Fibroblast of the aortic adventitia (primary cell): ENCODE measurements at places on chromosomes 16 and 17. TPM values are rescaled to one million over a fixed set of nuclear protein-coding genes. Genes with fewer than 3 reads are reported as not detected.

- DNase-seq: peak; percentile 93
These were observed 55.4 kb downstream of the TNRC6C start for GRCh38 chr17:78013683-78014467.

Gene SCARF1
- 0.90 and 1.3 TPM in 2 replicates for total RNA-seq

DNA sequence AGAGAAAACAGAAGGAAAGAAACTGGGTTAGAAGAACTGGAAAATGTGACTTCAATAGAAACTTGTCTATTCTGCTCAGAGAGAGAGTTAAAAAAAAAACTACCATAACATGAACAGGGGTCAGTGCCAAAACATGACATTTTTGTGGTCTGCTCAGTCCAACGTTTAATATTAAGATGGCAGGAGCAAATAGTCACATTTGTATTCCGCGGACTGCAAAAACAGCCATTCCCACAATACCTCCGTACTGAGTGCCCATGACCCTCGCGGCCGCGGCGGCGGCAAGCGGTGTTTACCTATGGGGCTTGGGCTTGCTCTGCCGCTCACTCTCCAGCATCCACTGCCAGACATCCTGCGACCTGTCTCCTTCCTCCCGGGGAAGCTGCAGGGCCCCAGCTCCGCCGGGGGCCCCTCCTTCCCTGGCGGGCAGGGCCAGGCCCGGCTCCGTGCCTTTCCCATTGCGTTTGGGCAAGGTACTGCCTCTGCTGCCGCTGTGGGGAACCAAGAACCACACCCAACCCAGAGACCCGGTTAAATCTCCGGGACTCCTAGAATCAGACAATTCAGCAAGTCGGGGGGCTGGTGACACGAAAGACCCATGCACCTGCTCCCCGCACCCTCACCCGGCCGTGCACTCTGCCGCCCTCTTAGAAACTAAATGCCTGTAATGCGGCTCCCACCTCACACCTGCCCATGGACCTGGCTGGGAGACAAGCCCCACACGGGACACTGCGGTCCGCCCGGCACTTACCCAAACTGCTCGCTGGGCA is 24.7 kb downstream of the AXIN2 start:
- DNase-seq: peak; percentile 34

- no peak for DNase-seq
These were observed 29.9 kb downstream of the KCNJ16 start for GRCh38 chr17:70104791-70105523.

GRCh38 chr16:81599034-81599744 is 154.6 kb downstream of the CMIP start:
- DNase-seq: no peak

DNA sequence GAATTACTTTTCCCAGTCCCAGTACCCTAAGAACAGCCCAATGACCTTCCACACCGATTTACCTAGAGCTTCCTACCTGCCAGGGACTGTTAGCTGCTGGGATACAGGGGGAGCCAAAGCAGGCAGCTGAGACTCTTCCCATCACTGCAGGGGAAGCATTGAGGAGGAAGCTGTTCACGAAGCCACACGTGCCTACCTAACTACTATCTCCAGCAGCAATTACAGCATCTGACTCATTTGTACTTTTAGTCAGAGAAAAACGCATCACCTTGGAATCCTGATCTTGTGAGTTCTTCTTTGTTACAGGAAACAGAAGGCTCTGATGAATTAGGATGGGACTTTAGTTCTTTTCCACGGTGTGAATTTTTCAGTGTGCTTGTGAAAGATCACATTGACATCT is 113.7 kb upstream of the DHX40 start:
- no peak for DNase-seq

Gene ZSCAN10
- total RNA-seq: not detected in 2 replicates

- DNase-seq: peak; percentile 74
These were observed 4.6 kb downstream of the SMCR8 start for GRCh38 chr17:18319604-18320256.

GRCh38 chr17:17144916-17145665 is 61.0 kb downstream of the PLD6 start:
- no peak for DNase-seq

- no peak for DNase-seq
These were observed 257 bp downstream of the SNAI3 start for GRCh38 chr16:88686062-88686438.

Gene CLDN7
- total RNA-seq: 3.0 TPM in 1 of 2 replicates, not detected in the other
